ENCODE measurements at places on chromosomes 11 and 22. TPM values are rescaled to one million over a fixed set of nuclear protein-coding genes. Genes with fewer than 3 reads are reported as not detected.

The ADM gene
- 83.8 TPM for total RNA-seq

The LRRC55 gene
- total RNA-seq = 0.05 TPM

DNA sequence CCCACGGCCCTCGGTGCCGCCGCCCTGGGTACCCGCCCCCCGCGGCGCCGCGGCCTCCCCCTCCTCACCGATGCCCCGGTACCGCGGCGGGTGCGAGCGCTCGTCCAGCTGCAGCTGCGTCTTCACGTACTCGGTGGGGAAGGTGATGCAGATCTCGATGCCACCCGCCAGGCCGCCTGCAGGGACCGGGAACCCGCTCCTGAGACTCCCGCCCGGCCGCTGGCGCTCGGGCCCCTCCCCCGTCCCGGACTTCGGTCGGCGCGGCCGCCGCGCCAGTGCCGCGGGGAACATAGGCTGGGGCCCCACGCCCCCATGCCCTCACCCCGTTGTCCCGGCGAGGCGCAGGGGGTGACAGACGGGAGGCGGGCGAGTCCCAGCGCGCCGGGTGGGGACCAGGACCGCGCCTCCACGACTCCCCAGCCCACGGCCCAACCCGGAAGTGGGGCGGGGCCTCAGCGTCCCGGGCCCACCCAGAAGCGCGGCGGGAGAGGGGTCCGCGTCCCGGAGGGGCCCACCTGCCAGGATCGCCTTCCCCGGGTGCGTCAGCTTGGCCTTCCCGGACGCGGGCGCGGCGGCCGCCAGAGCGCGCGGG lies 375 bp downstream of the SLC25A1 start:
- H3K36me3 ChIP-seq = no peaks in the 10 kb centered on the region
- peaks cover 7% of the 10 kb centered on the region for H3K4me1 ChIP-seq
- no peaks in the 10 kb centered on the region for H3K27me3 ChIP-seq
- H3K4me3 ChIP-seq = peak overlapping the region; percentile 86

GRCh38 chr11:96523656-96524055 lies 133.8 kb downstream of the JRKL start:
- no peak overlapping the region for H3K4me3 ChIP-seq
- no peaks in the 10 kb centered on the region for H3K27me3 ChIP-seq
- no peaks in the 10 kb centered on the region for H3K36me3 ChIP-seq
- H3K4me1 ChIP-seq = no peaks in the 10 kb centered on the region
- DNase-seq = no peak
- no peak overlapping the region for H3K27ac ChIP-seq

- no peak overlapping the region for H3K27ac ChIP-seq
- H3K4me1 ChIP-seq = no peaks in the 10 kb centered on the region
- DNase-seq = no peak
- no peaks in the 10 kb centered on the region for H3K27me3 ChIP-seq
- H3K4me3 ChIP-seq = no peak overlapping the region
- H3K36me3 ChIP-seq = no peaks in the 10 kb centered on the region
Observed at GRCh38 chr11:26042113-26042512, 289.8 kb upstream of the ANO3 start.

DNA sequence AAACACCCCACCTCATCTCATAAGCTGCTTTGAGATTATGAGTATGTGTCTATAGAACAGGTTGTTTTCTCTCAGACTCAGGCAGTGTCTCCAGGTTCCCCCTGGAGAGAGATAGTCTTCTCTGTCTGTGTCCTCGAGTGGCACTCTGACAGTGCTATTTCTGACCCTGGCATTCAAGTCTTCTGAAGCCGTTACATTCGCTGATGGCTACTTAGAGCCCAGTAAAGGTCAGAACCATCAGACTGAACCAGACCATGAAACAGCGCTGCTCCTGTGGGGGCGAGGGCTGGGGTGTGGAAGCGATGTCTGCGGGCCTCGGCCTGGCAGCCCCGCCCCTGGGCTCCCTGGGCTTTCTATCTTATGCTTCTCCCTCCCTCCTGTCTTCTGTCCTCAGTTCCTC lies 23.5 kb downstream of the SHISA8 start:
- no peak overlapping the region for H3K4me3 ChIP-seq
- no peak for DNase-seq
- no peak overlapping the region for H3K27ac ChIP-seq
- no peaks in the 10 kb centered on the region for H3K4me1 ChIP-seq

DNA sequence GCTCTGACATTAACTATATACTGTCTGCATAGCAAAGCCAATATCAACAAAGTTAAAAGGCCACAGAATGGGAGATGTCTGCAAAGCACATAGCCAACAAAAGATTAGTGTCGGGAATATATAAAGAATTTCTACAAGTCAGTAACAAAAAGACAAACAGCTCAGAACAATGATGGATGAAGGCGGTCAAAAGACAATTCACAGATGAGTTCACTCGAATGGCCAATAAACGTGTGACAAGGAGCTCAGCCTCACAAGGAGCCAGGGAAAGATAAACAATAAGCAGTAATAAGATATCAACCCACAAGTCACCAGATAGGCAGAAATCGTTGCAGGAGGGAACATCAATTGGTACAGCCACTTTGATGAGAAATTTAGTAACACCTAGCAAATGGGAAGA lies 106.0 kb upstream of the ISX start:
- H3K36me3 ChIP-seq = no peaks in the 10 kb centered on the region
- no peaks in the 10 kb centered on the region for H3K27me3 ChIP-seq
- H3K4me3 ChIP-seq = no peak overlapping the region
- no peak overlapping the region for H3K27ac ChIP-seq
- H3K4me1 ChIP-seq = no peaks in the 10 kb centered on the region
- DNase-seq = no peak

DNA sequence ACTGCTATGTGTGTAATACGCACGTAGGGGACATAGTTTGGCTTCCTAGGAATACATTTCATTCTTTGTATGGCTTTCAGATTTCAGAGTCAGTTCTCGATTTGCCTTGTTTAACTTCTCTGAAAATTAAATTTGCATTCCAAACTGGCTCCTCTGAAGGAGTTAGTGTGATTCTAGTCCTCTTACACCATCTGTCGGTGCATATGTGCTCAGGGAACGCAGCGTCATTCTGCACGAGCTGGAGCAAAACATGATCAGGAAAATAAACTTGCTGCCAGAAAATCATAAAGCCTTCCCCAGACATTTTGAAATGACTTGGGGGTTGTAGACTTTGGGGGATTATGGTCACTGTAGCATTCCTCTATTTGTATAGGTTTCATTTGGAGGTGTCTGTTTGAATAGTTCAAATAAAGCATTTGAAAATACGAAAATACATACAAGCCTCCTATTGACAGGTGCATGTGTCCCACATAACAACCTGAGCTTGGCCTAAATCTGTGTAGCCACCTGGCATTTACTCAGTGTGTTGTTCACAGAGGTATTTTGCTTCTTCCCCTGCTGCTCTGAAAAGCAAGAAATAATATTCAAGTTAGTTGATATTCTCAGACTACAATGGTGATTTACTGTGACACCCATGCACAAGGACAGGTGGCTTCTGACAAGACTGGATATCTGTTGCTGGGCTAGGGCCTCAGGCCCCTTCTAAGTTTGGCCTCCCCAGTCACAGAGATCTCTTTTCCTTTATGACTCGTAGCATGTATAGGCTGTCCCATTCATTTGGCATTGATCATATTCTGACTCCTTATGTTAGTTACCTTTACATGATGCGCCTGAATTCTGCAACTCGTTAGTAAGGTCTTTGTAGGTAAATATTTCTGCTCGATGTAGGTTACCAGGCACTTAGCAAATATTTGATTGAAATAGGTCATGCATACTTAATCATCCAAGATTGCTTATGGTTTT lies 81.6 kb upstream of the SORL1-AS1 start:
- H3K36me3 ChIP-seq = no peaks in the 10 kb centered on the region
- no peak overlapping the region for H3K27ac ChIP-seq
- peak; percentile 54 for DNase-seq
- H3K27me3 ChIP-seq = no peaks in the 10 kb centered on the region
- H3K4me1 ChIP-seq = no peaks in the 10 kb centered on the region
- no peak overlapping the region for H3K4me3 ChIP-seq

DNA sequence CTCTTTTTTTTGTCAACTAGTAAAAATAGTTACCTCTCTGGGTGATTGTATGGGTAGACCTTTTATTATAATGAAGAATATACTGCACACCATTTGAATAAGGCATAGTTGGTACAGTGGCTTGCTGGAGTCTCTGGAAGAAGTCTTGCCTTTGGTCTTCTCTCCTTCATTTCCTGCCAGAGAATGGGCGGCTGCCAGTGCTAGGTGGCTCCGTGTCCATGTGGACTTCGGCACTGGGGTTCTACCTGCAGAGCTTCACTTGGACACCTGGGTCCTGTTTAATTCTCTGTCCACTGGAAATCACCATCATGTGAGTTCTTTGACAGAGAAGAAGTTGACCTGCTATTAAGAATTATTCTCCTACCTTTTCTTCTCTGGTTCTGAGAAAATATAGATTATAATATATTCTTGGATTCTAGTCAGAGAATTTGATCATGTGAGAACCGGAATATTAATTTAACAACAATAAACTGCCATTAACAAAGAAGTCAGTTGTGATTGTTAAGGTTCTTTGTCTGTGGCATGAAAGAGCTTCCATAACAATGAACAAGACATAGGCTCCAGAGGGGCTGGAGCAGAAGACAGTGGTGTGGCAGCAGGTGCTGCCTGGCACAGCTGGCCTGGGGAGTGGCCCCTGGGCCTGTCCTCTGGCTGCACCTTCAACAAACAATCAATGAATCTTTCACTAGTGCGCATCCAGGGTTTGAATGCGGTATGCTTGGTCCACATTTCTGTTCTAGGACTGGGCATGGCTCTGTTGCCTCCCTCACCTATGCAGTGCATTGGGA lies 77.5 kb downstream of the PPFIBP2 start:
- H3K4me1 ChIP-seq = peaks cover 3% of the 10 kb centered on the region
- no peaks in the 10 kb centered on the region for H3K36me3 ChIP-seq
- no peak overlapping the region for H3K4me3 ChIP-seq
- no peak for DNase-seq
- H3K27ac ChIP-seq = no peak overlapping the region

- no peaks in the 10 kb centered on the region for H3K36me3 ChIP-seq
- no peaks in the 10 kb centered on the region for H3K4me1 ChIP-seq
- no peak for DNase-seq
- H3K4me3 ChIP-seq = no peak overlapping the region
- H3K27ac ChIP-seq = no peak overlapping the region
Observed at GRCh38 chr11:121696177-121696871, 243.6 kb upstream of the SORL1-AS1 start.

GRCh38 chr11:130454491-130455252 lies 6.2 kb downstream of the ADAMTS15 start:
- peaks cover 4% of the 10 kb centered on the region for H3K4me1 ChIP-seq
- H3K36me3 ChIP-seq = no peaks in the 10 kb centered on the region
- no peak for DNase-seq

- H3K4me1 ChIP-seq = no peaks in the 10 kb centered on the region
- H3K27me3 ChIP-seq = no peaks in the 10 kb centered on the region
- DNase-seq = no peak
Observed at GRCh38 chr11:26037716-26038115, 294.2 kb upstream of the ANO3 start.

DNA sequence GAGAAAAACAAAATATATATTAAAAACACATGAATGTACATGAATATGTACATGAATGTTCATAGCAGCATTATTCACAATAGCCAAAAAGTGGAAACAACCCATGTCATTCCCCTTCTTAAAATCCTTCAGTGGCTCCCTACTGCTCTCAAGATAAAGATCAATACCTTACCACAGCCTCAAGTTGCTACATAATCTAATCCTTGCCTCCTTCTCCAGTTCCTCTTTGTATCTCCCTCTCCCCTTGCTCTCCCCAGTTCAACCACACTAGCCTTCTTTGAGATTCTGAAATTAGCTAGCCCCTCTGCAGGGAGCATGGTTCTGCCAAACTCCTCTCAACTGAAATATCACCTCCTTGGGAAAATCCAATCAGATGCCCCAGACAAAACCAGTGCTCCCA lies 28.1 kb downstream of the MTMR2 start:
- no peaks in the 10 kb centered on the region for H3K36me3 ChIP-seq
- DNase-seq = no peak
- no peaks in the 10 kb centered on the region for H3K27me3 ChIP-seq
- no peak overlapping the region for H3K27ac ChIP-seq
- peaks cover 3% of the 10 kb centered on the region for H3K4me1 ChIP-seq

DNA sequence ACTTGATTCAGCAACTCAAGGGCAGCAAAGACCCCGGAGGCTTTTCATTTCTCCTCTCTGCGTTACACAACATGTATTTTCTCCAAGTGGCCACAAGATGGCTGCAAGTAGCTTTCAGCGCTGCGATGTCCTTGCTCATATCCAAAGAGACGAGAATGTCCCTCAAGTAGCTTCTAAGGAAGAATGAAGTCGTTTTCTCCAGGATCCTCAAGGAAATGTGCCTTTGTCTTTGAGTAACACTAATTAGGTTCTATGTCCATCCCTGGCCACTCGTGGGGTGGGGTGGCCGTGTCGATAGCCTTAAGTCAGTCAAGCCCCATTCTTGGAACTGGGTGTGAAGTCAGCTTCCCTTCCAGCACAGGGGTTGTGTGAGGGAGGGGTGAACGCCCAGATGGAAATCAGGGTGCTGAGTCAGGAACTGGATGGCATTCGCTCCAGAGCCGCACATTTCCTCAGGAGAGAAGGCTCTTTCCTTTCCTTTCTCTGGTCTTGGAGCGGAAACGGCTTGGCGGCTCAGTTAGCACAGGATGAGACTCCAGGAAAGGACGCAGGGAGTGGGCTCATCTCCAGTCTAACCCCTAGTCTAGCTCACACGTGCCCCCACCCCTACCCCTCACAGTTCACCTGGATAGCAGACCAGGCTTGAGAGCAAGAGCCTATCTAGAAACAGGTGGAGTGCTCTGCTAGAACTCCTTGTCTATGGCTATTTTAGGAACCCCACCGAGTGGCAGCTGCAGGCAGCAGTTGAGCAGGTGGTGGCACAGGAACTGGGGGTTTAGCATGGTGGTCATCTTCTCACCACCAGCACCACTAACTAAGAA lies 44.3 kb downstream of the NNMT start:
- no peaks in the 10 kb centered on the region for H3K36me3 ChIP-seq
- peaks cover 3% of the 10 kb centered on the region for H3K4me1 ChIP-seq
- H3K27me3 ChIP-seq = no peaks in the 10 kb centered on the region
- H3K27ac ChIP-seq = no peak overlapping the region
- H3K4me3 ChIP-seq = no peak overlapping the region

- H3K36me3 ChIP-seq = no peaks in the 10 kb centered on the region
- H3K27ac ChIP-seq = no peak overlapping the region
- peak; percentile 32 for DNase-seq
- H3K27me3 ChIP-seq = no peaks in the 10 kb centered on the region
Observed at GRCh38 chr22:42180349-42180842, 49.8 kb upstream of the CYP2D6 start.

GRCh38 chr22:34160141-34160783 lies 240.0 kb upstream of the LARGE1 start:
- H3K4me3 ChIP-seq = no peak overlapping the region
- H3K27me3 ChIP-seq = no peaks in the 10 kb centered on the region
- no peak overlapping the region for H3K27ac ChIP-seq
- H3K36me3 ChIP-seq = no peaks in the 10 kb centered on the region

- H3K4me3 ChIP-seq = no peak overlapping the region
- H3K4me1 ChIP-seq = no peaks in the 10 kb centered on the region
- DNase-seq = no peak
- no peak overlapping the region for H3K27ac ChIP-seq
- H3K27me3 ChIP-seq = no peaks in the 10 kb centered on the region
- H3K36me3 ChIP-seq = no peaks in the 10 kb centered on the region
Observed at GRCh38 chr11:2565447-2566222, 120.8 kb downstream of the KCNQ1 start.

GRCh38 chr11:75199412-75199955 lies 41.1 kb upstream of the TPBGL start:
- no peak overlapping the region for H3K4me3 ChIP-seq
- H3K27ac ChIP-seq = no peak overlapping the region
- H3K27me3 ChIP-seq = no peaks in the 10 kb centered on the region
- no peaks in the 10 kb centered on the region for H3K36me3 ChIP-seq

GRCh38 chr11:12725055-12725862 lies 51.0 kb downstream of the TEAD1 start:
- no peak overlapping the region for H3K4me3 ChIP-seq
- no peak for DNase-seq
- H3K27me3 ChIP-seq = no peaks in the 10 kb centered on the region
- H3K4me1 ChIP-seq = peaks cover 17% of the 10 kb centered on the region
